ENCODE measurements at places on chromosomes 1 and 21. TPM values are rescaled to one million over a fixed set of nuclear protein-coding genes. Genes with fewer than 3 reads are reported as not detected.

Gene LEPR
- 0.58 TPM for total RNA-seq

Gene CD101
- not detected for total RNA-seq

Gene AIRE
- total RNA-seq = not detected

Gene ALDH4A1
- 11.0 TPM for total RNA-seq

Gene KCNJ6
- 0.55 TPM for total RNA-seq

Gene BTBD19
- total RNA-seq = not detected

Gene ALX3
- not detected for total RNA-seq

GRCh38 chr1:236009191-236009590, 55.7 kb downstream of the NID1 start:
- H3K36me3 ChIP-seq = peaks cover 17% of the 10 kb centered on the region
- H3K4me1 ChIP-seq = no peaks in the 10 kb centered on the region
- no peak overlapping the region for H3K4me3 ChIP-seq

DNA sequence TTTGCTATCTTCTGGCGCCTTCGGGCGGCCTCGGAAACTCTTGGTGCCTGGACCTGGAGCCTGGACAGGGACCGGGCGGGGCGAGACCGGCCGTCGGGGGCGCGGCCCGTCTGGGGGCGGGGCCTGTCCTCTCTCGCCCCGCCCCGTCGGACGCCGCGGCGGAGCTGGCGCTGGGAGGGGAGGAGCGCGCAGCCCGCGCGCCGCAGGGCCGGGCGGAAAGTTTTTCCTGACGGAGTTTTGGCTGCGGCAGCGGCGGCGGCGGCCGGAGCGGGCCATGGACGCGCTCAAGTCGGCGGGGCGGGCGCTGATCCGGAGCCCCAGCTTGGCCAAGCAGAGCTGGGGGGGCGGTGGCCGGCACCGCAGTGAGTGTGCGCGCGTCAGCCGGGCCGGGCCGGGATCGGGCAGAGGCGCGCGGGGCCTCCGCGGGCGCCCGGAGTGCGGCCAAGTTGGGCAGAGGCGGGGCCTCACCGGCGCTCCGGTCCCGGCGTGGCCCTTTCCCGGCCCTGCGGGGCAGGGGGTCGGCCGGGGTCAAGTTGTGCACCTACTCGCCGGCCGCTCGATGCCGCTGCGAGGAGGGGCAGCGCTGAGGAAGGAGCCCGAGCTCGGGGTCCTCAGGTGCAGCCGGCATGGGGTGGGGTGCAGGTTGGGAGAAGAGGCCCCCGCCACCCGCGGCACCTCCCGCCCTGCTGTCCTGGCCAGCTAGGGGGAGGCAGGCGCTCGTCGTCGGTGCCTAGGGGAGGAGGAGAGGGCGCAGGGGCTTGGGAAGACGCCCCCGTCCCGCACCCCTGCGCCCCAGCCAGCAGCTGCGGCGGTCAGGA, at the start of gene LDLRAP1:
LDLRAP1 (plus strand) TSS at position 182 of the 818 bp plus-strand sequence; CDS start at position 275, 93 bp downstream.
- peak within 1 kb of the TSS; percentile 74 for H3K27ac ChIP-seq
- H3K27me3 ChIP-seq = no peaks in the 10 kb centered on the region
- H3K4me1 ChIP-seq = peaks cover 30% of the 10 kb centered on the region
- peak within 1 kb of the TSS; percentile 63 for H3K4me3 ChIP-seq

DNA sequence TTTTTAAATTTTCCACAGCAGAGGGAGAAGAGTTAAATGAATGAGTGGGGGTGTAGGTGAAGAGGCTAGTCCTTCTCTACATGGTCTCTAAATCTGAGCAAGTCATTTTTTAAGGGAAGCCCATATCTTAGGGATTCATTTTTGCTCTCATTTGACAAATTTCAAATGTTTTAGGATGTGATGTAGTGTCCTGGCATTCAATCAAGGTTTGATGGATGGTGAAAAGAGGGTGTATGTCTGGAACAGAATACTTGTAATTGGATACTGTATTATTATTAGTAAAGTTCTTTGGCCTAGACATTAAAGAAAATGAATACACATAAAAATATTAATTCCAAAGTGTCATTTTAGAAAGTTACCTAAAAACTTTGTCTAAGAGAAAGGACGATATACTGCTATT, 167.8 kb upstream of the PTBP2 start:
- no peaks in the 10 kb centered on the region for H3K27me3 ChIP-seq
- H3K4me3 ChIP-seq = no peak overlapping the region
- H3K27ac ChIP-seq = no peak overlapping the region

- no peaks in the 10 kb centered on the region for H3K36me3 ChIP-seq
- H3K27me3 ChIP-seq = no peaks in the 10 kb centered on the region
- H3K27ac ChIP-seq = no peak overlapping the region
These were observed 79.5 kb upstream of the BACH1 start for GRCh38 chr21:29219165-29219770.

- H3K4me3 ChIP-seq = peak overlapping the region; percentile 22
- H3K36me3 ChIP-seq = no peaks in the 10 kb centered on the region
- peaks cover 92% of the 10 kb centered on the region for H3K4me1 ChIP-seq
- H3K27ac ChIP-seq = no peak overlapping the region
These were observed 1.9 kb downstream of the DMRTA2 start for GRCh38 chr1:50421366-50421748.

DNA sequence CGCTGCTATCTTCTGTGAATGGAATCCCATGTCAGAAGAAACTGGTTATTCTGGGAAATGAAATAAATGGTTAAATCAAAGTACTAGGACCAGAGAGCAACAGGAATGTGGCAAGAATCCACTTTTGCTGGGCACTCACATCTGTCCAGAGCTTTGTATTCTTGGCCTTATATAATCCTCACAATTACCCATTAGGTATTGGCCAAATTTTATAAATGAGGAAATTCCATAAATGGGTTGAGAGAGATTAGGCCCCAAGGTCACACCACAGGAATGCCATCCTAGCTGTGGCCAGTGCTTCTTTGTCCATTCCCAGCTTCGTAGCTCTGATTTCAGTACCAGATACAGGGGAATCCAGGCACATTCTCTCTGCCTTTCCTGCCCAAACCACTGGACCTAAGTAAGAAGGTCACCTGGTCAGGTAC, 76.1 kb upstream of the HOOK1 start:
- no peaks in the 10 kb centered on the region for H3K36me3 ChIP-seq
- H3K4me1 ChIP-seq = peaks cover 11% of the 10 kb centered on the region
- H3K4me3 ChIP-seq = no peak overlapping the region

GRCh38 chr1:220970311-220970710, 91.1 kb downstream of the HLX start:
- no peak overlapping the region for H3K27ac ChIP-seq
- DNase-seq = no peak
- no peak overlapping the region for H3K4me3 ChIP-seq
- no peaks in the 10 kb centered on the region for H3K36me3 ChIP-seq
- H3K27me3 ChIP-seq = no peaks in the 10 kb centered on the region

DNA sequence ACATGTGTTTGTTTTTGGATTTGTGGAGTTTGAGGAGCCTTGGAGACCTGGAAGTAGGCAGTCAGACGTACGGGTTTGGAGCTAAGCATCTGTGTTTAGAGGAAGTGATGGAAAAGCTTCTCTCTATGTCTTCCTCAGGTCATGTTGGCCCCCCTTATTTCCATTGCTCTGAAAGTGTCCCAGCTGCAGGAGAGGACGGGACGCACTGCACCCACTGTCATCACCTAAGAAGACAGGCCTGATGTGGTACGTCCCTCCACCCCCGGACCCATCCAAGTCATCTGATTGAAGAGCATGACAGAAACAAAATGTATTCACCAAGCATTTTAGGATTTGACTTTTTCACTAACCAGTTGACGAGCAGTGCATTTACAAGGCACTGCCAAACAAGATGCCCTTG, 66.2 kb downstream of the PGM1 start:
- H3K27me3 ChIP-seq = no peaks in the 10 kb centered on the region
- H3K4me3 ChIP-seq = no peak overlapping the region
- H3K4me1 ChIP-seq = no peaks in the 10 kb centered on the region

DNA sequence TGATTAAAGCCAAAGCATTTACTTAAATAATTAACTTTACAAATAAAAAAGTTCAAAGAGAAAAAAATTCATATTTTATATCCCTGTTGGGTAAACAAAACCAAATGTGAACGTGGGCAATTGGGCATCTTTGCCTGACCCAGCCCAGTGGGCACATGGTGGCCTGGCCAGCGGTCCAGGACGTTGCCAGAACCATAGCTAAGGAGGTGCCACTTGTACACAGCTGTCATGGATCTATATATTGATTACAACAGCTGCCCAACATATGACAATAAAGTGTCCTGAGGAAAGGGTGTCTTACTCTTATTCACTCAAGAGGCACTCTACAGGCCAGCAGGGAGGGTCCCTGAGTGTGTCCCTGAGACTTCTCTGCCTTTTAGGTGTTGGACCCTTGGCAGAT, 78.5 kb downstream of the BCAR3 start:
- peaks cover 21% of the 10 kb centered on the region for H3K4me1 ChIP-seq
- no peak overlapping the region for H3K27ac ChIP-seq
- no peaks in the 10 kb centered on the region for H3K36me3 ChIP-seq

DNA sequence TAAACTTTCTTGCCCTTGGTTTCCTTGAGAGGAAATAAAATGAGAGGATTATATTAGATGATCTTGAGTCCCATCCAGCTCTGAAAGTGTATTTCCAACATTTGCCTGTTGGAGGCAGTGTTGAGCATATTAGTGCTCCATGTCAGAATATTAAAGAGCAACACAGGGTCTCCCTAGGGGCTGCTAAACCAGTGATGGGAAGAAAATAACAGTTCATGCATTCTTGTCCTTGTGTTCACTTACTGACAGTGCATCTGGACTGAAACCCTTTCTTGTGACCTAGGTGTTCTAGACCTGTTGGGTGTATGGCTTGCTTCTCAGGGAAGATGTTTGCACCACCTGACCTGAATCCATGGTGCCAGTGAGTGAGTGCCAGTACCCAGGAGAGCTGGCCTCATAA, 124.7 kb upstream of the KIAA0040 start:
- H3K27ac ChIP-seq = peak overlapping the region; percentile 73
- H3K36me3 ChIP-seq = no peaks in the 10 kb centered on the region
- no peak overlapping the region for H3K4me3 ChIP-seq
- no peaks in the 10 kb centered on the region for H3K27me3 ChIP-seq
- no peak for DNase-seq
- H3K4me1 ChIP-seq = peaks cover 23% of the 10 kb centered on the region

GRCh38 chr1:36151134-36151844, 2.0 kb upstream of the TRAPPC3 start:
- no peak overlapping the region for H3K4me3 ChIP-seq
- no peak for DNase-seq
- peak overlapping the region; percentile 97 for H3K27ac ChIP-seq

- no peak overlapping the region for H3K27ac ChIP-seq
- H3K27me3 ChIP-seq = no peaks in the 10 kb centered on the region
- H3K4me3 ChIP-seq = no peak overlapping the region
- H3K4me1 ChIP-seq = no peaks in the 10 kb centered on the region
- no peaks in the 10 kb centered on the region for H3K36me3 ChIP-seq
These were observed 103.8 kb downstream of the TNFSF18 start for GRCh38 chr1:172946814-172947507.

GRCh38 chr1:113166473-113166872, 93.5 kb downstream of the LRIG2 start:
- H3K4me3 ChIP-seq = no peak overlapping the region
- no peaks in the 10 kb centered on the region for H3K27me3 ChIP-seq
- H3K36me3 ChIP-seq = no peaks in the 10 kb centered on the region

- H3K27ac ChIP-seq = peak overlapping the region; percentile 70
- peaks cover 87% of the 10 kb centered on the region for H3K4me1 ChIP-seq
- no peaks in the 10 kb centered on the region for H3K27me3 ChIP-seq
- DNase-seq = peak; percentile 83
- no peak overlapping the region for H3K4me3 ChIP-seq
These were observed 4.8 kb downstream of the ATP1A1 start for GRCh38 chr1:116377541-116378529.

DNA sequence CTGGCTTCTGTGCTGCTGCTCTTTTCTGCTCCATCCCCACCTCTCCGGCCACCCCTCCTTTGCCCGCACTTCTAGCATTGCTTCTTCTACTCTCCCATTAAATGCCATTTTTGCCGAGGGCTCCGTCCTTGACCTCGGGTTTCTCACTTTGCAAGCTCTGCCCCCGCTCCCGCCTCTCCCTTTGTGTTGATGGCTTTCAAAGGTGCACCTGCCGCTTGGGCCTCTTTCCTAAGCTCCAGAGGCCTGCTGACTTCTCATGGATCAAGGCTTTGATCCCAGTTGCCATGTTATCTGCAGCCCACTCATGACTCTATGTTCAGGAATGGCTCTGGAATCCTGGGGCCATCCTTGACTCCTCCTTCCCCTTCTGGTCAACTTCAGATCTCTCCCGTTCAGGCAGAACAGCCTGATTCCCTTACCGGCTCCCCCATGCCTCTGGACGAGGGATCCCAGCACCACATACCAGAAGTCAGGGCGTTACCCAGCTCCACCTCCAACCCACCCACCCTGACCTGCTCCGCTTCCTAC, 54.3 kb downstream of the TLR5 start:
- no peaks in the 10 kb centered on the region for H3K27me3 ChIP-seq
- no peaks in the 10 kb centered on the region for H3K4me1 ChIP-seq
- H3K27ac ChIP-seq = no peak overlapping the region
- no peak overlapping the region for H3K4me3 ChIP-seq
- no peaks in the 10 kb centered on the region for H3K36me3 ChIP-seq
- DNase-seq = no peak

DNA sequence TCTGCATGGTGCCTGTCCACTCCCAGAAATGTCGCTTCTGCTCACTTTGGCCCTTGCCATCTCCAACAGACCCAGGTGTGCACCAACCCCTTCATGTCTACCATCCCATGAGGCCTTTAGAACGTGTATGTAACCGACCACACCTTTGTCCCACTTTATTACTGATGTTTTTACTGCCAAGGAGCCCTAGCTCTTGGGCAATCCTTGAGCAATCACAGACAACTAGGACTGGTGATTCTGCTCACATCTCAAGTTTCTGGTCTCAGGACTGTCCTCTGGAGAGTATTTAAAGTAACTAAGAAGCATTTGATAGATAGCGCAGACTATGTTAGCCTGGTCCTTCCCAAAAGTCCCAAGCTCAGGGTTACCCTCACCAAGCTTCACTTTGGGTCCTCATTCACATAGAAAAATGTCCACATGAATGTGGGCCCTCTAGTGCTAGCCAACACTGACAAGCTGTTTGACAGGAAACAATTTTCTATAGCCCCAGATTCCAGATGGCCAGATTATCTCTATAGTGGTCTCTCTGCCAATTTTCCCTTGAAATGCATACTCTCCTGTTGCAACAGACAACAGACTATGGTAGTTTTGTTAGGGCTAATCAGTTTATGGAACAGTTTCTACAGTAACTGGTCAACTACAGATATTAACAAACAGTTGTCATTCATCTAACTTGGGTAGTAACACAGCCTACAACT, 6.9 kb upstream of the TMEM81 start:
- H3K36me3 ChIP-seq = peaks cover 34% of the 10 kb centered on the region
- no peak overlapping the region for H3K27ac ChIP-seq
- no peak overlapping the region for H3K4me3 ChIP-seq
- DNase-seq = no peak
- H3K27me3 ChIP-seq = no peaks in the 10 kb centered on the region
- no peaks in the 10 kb centered on the region for H3K4me1 ChIP-seq

Data from stomach (tissue), 19 donors.